ENCODE measurements at places on chromosomes 5 and 9.

GRCh38 chr5:132310141-132310834 lies 16.1 kb downstream of the SLC22A4 start:
- DNase-seq, result no peak

- DNase-seq, result no peak
Measured at GRCh38 chr9:118711843-118712242, 657.4 kb downstream of the BRINP1 start.

DNA sequence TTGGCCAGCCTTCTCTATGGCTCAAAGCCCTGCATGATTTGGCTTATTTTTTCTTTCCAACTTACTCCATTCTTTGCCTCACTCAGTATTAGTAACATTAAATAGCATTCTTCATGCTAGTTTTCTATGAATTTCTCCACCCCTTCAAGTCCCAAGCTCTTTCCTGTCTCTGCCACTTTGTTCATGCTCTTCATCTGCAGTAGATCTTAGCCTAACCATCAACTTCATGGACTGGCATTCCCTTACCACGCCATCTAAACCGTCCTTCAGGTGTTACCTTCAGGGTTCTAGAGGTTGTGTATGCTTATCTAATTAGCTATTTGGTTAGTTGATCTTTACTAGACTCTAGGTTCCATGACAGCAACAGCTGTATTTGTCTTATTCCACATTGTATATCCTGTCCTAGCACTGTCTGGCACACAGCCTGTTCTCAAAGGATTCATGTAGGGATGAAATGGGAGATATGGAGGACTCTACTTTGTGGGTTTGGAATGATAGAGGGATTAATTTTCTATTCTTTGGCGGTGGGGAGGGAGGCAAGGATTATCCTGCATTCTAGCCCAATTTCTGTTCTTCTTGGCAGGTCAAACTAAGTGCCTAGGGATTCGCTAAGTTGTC lies 26.4 kb downstream of the TMEM167A start:
- no peak for DNase-seq

DNA sequence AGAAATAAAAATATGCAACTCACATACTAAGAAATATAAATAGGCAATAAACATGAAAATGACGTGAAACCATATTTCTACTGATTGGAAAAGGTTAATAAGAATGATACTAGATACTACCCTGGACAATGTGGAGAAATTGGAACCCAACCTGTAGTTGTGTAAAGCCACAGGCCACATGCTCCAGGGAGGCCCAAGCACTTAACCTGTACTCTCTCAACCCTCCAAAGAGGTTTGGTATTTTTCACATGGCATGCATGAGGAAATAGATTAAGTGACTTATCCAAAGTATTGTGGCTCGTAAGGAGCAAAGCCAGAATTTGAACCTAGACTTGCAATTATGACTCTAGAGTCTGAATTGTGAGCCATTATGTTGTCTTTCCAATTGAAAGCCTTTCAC lies 13.4 kb downstream of the LIFR start:
- DNase-seq, result no peak

DNA sequence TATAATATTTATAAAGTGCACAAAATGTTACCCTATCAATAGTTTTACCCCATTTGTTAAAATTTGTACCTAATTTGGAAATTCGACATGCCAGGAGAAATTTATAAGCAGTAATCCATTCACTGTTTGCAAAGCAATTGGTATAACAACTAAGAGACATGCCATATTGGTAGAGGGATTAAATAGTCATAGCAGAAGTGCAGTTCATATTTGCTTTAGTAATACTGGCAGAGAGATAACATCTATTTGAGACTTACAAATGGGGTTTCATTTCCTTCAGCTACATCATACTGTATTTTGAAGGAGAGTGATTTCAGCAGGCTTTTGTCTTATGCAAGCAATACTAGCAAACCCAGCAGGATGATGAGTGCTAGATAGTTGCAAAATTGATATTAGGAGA lies 610.4 kb upstream of the CDH10 start:
- DNase-seq, result peak; percentile 57

- no peak for DNase-seq
Measured at GRCh38 chr5:138649316-138649720, 74.1 kb upstream of the HSPA9 start.

GRCh38 chr9:13140843-13141592 lies 138.5 kb downstream of the MPDZ start:
- DNase-seq, result no peak

- DNase-seq, result no peak
Measured at GRCh38 chr5:115947260-115947659, 15.0 kb upstream of the LVRN start.

DNA sequence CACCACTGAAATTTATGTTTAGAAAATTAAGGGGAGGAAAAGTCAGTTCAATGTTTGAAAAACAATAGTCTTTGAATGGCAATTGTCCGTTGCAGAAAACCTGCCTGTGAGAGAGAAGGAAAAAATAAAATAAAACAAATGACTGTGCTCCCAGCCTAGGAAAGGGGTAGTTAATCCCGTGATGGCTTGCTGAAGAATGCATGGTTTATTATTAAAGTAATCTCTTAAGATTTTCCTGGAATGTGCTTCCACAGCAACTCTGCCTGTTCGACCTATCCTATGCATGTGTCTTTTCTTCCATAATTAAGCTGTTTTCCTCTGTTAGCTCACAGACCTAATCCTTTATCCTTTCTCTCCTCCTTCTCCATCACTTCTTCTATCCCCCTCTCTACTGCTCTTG lies 2.4 kb upstream of the DAB2 start:
- no peak for DNase-seq

- no peak for DNase-seq
Measured at GRCh38 chr5:158925314-158925713, 174.4 kb downstream of the EBF1 start.

- DNase-seq, result no peak
Measured at GRCh38 chr9:134531220-134531970, 110.2 kb upstream of the COL5A1 start.

- no peak for DNase-seq
Measured at GRCh38 chr5:133304707-133305216, 252.9 kb downstream of the HSPA4 start.

GRCh38 chr9:2686911-2687310 lies 30.4 kb upstream of the KCNV2 start:
- DNase-seq, result no peak

DNA sequence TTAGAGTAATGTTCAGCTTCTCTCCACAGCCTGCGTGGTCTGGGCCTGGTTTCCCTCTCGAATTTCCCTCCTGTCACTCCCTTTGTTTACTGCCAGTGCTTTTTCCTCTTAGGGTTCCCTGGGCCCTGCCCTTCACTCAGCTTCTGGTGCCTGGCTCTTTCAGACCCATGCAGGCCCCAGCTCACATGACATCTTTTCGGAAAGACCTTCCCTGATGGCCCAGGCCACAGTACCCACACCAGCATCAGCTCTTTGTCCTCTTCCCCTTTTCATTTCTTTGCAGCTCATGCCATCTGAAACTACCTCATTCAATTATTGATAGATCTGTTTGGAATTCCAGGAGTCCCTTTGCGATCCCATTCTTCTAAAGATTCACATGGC lies 68.1 kb upstream of the ABL1 start:
- DNase-seq, result no peak

DNA sequence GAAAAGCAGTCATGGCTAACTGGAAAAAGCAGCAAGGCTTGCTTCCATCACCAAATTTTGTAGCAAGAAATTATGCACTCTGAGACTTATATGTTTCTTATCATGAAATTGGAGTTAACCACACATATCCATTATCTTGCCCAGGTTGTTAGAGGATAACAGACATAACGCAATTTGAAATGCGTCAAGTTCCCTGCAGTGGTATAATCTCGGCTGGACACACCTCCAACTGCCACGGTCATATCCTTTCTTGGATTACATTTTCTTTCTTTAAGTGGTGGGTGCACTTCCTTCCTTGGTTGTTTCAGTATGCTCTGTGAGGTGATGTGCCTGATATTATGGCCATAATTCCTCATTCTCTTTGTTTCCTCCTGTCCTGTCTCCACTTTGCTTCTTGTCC lies 695.0 kb upstream of the DMAC1 start:
- DNase-seq, result no peak

GRCh38 chr9:72931437-72931836 lies 21.4 kb downstream of the ALDH1A1 start:
- DNase-seq, result no peak

GRCh38 chr9:88174324-88174723 lies 36.0 kb upstream of the SPATA31C2 start:
- DNase-seq, result no peak

- no peak for DNase-seq
Measured at GRCh38 chr5:175695161-175696126, 37.6 kb downstream of the HRH2 start.

- no peak for DNase-seq
Measured at GRCh38 chr9:127293767-127294166, 29.2 kb downstream of the GARNL3 start.
